Foreskin keratinocyte (primary cell): ENCODE measurements at places on chromosomes 3 and 15. TPM values are rescaled to one million over a fixed set of nuclear protein-coding genes. Genes with fewer than 3 reads are reported as not detected.

GOLGA8R gene
- total RNA-seq = 0.34 and 0.35 TPM in 2 replicates

FBXW12 gene
- not detected in 2 replicates for total RNA-seq

RLBP1 gene
- total RNA-seq = not detected in 2 replicates

UNC13C gene
- not detected in 2 replicates for total RNA-seq

DOCK3 gene
- 0.03 and 0.04 TPM in 2 replicates for total RNA-seq

WDR48 gene
- 18.3 and 20.0 TPM in 2 replicates for total RNA-seq

GRIP2 gene
- 0.78 and 0.81 TPM in 2 replicates for total RNA-seq

CPA3 gene
- not detected in 2 replicates for total RNA-seq

AP3B2 gene
- total RNA-seq = 0.31 and 0.63 TPM in 2 replicates

CMTM6 gene
- 64.3 and 66.8 TPM in 2 replicates for total RNA-seq

- no peak for DNase-seq
Measured at GRCh38 chr3:155880286-155880685, 9.8 kb downstream of the GMPS start.

DNA sequence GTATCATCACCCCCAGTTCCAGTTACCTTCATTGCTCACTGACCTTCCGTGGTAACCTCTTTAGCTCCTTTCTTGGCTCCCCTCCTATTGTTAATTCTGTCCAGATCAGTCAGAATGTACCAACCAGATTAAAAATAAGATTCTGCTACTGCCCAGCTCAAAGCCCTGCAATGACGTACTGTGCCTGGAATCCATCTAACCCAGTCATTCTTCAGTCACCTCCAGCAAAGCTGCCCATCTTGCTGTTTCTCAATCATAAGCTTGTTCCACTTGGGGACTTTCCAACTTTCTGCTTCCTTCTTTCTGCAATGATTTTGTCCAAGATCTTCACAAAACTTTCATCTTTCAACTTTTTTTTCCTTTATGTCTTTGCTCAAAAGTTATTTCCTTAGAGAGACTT, 512.0 kb upstream of the ZNF385D start:
- no peak for DNase-seq

GRCh38 chr3:79809106-79809505, 41.3 kb upstream of the ROBO1 start:
- no peak for DNase-seq

- DNase-seq = no peak
Measured at GRCh38 chr15:85726454-85726853, 68.3 kb downstream of the KLHL25 start.

- DNase-seq = no peak
Measured at GRCh38 chr3:194382892-194383223, 13.3 kb upstream of the LRRC15 start.

- no peak for DNase-seq
Measured at GRCh38 chr15:41798607-41799487, 24.6 kb downstream of the MAPKBP1 start.

GRCh38 chr3:96007650-96008195, 806.7 kb upstream of the EPHA6 start:
- DNase-seq = no peak

- DNase-seq = peak; percentile 34
Measured at GRCh38 chr15:80669663-80670273, 25.3 kb upstream of the ABHD17C start.

GRCh38 chr3:194215392-194215791, 79.4 kb downstream of the HES1 start:
- no peak for DNase-seq

DNA sequence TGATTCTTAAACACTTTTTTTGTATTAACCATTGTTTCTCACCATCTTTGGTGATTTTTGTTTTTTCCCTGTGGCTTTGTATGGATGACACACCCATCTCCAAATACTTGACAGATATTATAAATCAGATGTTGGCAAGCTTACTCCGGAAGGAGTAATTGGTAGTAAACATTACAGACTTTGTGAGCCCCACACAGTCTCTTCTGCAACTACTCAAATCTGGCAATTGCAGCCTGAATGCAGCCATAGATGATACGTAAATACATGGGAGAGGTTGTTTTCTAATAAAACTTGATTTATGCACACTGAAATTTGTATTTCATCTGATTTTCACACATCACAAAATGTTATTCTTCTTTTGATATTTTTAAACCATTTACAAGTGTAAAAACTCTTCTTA, 331.5 kb downstream of the ARPP21 start:
- DNase-seq = no peak

DNA sequence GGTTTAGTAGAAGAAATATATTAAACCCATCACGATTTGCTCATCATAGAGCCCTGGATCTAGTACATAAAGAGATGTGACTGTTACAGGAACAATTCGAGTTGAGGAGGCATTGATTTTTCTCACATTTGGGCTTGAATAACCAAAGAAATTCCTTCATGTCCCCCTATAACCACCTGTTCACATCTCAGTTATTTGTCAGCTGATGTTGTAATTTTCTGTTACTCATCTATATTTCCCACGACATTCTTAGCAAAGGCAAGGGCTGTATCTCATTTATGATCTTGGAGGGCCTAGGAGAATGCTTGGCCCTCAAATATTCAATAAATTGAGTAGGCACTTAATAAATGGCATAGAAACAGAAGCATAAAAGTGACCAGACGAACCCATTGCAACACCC, 36.4 kb upstream of the GYG1 start:
- no peak for DNase-seq

- no peak for DNase-seq
Measured at GRCh38 chr3:85838921-85839320, 880.1 kb downstream of the CADM2 start.

- DNase-seq = no peak
Measured at GRCh38 chr15:64877435-64877834, 34.3 kb upstream of the ANKDD1A start.

GRCh38 chr3:176561826-176562225, 635.5 kb downstream of the TBL1XR1 start:
- DNase-seq = no peak

DNA sequence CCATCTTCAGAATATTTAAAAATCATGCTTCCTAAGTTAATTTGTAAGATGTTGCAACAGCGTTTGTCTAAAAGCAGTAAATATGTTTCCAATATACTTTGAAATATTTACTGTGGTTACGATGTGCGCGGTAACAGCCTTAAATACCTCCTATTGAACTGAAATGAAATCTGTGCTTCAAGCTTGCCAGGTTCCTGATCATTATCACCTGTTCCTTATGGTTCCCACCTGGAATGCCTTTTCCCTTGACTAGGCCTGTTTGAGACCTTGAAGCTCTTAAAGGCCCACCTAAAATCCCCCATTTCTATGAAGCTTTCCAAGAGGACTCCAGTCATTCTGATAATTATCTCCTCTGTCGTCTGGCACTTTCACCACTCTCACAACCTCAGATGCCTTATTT, 146.7 kb downstream of the NAALADL2 start:
- DNase-seq = no peak

GRCh38 chr3:83093222-83093572, 1331.8 kb upstream of the GBE1 start:
- no peak for DNase-seq

DNA sequence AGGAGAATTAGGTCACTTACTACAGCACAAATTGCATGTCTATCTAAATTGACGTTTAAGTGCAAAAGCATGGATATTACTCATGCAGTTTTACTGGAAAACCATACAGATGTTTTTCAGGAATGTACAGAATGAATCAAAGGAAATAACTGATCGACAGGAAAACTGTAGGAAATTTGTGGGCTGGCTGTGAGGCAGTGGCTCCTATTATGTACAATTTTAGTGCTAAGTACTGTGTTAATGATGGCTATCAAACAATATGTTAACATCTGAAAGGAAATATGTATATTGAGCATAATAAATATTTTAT, 6.9 kb downstream of the NUDT16 start:
- no peak for DNase-seq

GRCh38 chr3:58068122-58068809, 60.0 kb downstream of the FLNB start:
- DNase-seq = no peak

DNA sequence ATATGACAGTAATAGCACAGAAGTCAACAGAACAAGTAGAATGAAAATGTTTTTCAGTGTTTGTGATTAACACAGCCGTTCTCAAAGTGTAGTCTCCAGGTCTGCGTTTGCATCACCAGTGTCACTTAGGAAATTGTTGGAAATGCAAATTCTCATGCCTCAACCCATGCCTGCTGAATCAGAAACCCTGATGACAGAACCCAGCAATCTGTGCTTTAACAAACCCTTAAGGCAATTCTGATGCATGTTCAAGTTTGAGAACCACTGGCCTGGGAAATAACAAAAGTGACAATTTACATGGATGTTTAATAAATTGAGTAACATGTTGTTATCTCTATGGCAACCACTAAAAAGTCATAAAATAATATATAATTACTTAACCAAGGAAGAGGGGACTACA, 103.1 kb upstream of the ATP11B start:
- DNase-seq = peak; percentile 84

GRCh38 chr3:12553921-12554391, 2.9 kb upstream of the MKRN2 start:
- no peak for DNase-seq

- no peak for DNase-seq
Measured at GRCh38 chr3:104510131-104510849, 856.4 kb upstream of the ALCAM start.

GRCh38 chr15:59764775-59765174, 75.7 kb upstream of the BNIP2 start:
- DNase-seq = no peak

DNA sequence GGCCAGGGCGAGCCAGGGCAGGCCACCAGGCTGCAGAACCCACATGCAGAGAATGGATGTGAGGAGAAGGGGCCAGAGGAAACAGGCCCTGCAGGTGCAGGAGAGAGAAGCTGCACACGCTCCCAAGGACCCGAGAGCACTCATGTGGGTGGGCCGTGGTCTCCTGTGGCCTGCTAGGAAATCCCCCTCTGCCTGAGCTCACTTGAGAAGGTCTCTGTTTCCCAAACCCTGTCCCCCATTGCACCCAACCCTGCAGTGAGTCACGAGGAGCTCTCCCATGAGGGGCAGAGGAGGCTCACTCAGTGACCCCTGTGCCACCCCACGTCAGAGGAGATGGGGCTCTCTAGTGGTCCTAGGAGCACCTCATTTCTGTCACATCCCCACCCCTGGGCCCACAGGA, 111.1 kb downstream of the KLF13 start:
- DNase-seq = no peak

GRCh38 chr3:120438216-120438615, 12.6 kb downstream of the FSTL1 start:
- no peak for DNase-seq

- no peak for DNase-seq
Measured at GRCh38 chr15:27582726-27583410, 516.2 kb downstream of the OCA2 start.

DNA sequence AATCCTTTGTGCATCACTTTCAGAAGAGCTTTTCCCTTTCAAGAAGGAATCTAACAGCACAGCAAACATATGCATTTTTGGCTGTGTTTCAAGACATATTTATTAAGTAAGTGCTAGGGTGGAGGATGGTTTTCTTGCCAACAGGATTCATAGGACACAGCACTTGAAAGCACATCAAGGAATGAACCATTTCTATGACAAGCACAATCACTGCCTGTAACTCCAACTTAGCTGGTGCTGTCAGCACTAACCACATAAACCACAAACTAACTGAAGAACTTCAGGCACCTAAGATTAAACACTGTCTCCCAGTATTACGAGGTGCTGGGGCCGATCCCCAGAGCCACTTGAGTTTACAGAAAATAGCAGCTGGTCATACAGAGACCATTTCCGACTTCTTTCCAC, 35.4 kb upstream of the SPRED1 start:
- peak; percentile 60 for DNase-seq

- DNase-seq = peak; percentile 76
Measured at GRCh38 chr3:156483426-156483825, 71.5 kb downstream of the SSR3 start.

GRCh38 chr3:62252438-62253157, 120.8 kb downstream of the FEZF2 start:
- peak; percentile 10 for DNase-seq

DNA sequence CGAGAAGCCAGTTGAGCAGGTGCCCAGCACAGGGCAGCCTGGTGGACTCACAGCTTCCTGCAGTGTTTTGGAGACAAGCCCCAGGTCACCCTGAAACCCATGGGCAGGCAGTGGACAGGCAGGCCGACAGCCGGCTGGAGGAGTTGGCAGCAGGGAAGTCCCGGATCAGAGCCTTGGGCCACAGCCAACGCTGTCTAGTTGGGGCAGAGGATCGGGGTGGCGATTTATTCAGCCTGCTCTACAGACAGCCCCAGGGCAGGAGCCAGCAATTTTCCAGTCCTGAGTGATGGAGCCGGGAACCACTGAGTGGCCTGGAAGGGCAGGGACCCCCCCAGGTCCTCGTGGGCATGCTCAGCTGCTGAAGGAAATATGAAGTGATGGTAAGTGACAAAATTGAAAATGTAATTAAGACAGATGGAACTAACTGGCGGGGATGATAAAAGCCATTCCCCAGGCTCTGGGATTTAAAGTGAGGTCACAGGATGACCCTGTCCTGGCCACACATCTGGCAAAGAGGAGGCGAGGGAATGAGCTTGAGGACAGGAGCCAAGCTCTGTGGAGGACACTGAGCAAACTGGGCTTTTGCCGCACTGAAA, 34.4 kb upstream of the TBC1D21 start:
- no peak for DNase-seq

DNA sequence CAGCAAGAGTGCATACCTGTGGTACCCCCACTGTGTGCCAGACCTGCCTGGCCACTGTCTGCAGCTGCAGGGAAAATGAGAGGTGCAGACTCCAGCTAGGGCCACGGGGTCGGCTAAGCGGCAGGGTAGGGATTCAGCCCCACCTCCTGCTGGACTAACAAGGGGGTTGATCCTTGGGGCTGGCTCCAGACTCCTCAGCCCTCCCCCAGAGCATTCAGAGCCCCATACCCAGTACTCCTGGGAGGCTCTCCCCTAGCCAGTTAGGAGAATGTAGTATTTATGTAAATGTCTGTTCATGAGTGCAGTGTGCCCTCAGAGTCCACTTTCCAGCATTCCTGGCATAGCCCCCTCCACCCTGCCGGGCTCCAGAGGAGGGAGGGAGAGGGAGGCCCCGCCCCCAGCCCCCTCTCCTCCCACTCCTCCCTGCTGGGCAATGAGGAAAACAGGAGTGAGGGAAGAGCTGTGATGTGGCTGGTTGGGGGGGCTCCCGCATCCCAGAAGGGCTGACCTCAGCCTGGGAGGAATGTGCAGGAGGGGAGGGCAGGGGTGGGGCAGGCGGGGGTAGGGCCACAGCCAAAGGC, 4.5 kb upstream of the SEMA3B start:
- DNase-seq = peak; percentile 41

DNA sequence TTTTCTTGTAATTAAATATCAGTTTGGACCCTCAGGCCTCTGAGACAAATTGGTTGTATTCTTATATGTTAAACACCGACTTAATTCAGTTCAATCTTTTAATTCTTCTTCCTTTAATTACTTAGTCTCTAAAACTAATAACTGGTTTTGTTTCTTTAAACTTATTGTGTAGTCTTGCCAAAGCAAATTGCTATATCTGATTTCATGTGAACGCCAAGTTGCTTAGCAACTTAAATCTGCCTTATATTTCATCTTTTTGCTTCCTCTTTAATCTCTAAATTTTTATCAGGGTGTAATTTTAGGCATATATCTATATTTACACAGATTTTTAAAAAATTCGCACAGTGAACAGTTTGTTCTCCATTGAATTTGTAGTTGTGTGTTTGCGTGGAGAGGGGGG, 82.2 kb downstream of the CADM2 start:
- no peak for DNase-seq

- DNase-seq = no peak
Measured at GRCh38 chr3:117705011-117705410, 995.4 kb downstream of the TUSC7 start.
